ENCODE measurements at places on chromosomes 2 and 18.

DNA sequence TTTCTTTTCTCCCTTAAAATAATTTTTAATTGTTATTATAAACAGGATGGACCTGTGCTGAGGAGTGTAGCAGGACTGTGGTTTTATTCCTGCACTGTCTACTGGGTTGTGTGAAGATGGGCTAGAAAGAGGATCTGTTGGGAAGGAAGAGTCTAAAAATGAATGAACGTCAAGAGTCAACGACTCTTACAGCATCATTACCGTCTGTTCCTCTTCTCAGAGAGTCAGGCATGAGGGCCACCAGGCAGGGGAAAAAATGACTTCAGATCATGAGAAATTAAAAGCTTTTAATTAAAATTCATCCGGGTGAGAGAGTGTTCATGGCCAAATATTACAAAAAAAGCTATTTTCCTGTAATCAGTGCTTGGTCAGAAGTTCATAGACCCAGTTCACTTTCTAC lies 32.6 kb downstream of the SRSF7 start:
- no peak for DNase-seq

- DNase-seq: peak; percentile 56
Observed at GRCh38 chr18:45839414-45840395, 14.2 kb downstream of the SIGLEC15 start.

DNA sequence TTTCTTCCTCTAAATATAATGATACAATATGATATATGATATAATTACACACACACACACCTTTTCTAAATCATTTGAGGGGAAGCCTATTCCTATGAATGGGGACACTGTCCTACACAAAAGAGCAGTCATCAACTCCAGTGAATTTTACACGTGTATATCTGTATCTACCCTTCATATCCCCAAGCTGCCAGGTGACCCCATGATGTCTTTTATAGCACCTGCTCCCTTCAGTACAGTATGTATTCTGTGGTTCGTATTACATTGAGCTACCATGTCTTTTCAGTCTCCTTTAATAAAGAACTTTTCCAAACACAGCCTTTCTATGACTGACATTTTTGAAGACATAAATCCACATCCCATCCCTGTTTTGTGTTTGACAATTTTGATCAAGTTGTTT lies 19.0 kb downstream of the TBC1D8 start:
- DNase-seq: no peak

DNA sequence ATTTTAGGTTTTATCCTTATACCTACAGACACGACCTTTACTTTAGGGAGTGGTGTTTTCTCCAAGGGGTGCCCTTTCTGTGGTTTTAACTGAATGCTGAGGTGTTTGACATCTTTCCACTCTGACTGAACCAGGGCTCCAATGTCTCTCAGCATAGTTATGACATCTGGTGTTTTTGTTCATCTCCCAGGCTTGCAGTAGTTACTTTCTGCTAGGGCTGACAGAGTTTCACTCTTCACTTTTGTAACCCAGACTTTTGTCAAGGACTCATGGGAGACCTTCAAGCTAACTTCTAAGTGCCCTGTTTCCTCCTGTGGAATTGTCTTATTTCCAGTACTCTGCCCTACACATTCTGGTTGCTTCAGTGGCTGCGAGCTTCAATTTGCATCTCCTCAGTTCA lies 103.1 kb downstream of the CCDC85A start:
- DNase-seq: no peak

DNA sequence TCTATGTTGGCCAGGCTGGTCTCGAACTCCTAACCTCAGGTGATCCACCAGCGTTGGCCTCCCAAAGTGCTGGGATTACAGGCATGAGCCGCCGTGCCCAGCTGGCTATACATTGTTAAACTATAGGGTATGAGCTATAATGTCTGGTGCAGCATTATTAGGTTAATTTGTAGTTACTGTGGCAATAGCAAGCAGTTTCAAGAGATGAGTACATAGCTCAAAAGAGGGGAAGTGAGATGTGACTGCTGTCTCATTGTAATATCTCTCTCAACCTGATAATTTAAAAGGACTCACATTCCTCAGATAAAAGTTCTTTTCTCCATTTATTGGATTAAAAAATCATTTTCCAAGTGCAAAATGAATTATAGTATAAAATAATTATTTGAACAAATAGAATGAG lies 116.4 kb downstream of the INO80D start:
- no peak for DNase-seq

- no peak for DNase-seq
Observed at GRCh38 chr2:105569606-105570005, 170.8 kb upstream of the FHL2 start.

GRCh38 chr2:75098856-75099255 lies 100.5 kb downstream of the TACR1 start:
- peak; percentile 28 for DNase-seq

DNA sequence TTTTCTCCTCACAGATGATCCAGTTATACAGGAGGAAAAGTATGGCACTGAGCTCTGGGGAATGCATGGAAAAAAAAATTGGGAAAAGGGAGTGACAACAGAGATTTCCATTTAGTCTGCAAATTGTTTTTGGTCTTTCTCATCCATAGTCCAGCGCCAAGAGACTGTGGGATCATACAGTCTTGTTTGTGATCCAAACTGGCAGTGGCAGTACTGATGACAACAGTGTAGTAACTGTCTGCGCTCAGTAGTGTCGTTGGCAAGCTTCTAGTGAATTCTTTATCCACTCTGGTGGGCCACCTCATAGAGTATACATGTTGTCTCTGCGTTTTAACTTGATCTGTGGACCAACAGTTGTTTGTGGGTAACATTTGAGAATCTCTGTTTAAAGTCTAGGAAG lies 37.9 kb downstream of the GALNT1 start:
- no peak for DNase-seq

DNA sequence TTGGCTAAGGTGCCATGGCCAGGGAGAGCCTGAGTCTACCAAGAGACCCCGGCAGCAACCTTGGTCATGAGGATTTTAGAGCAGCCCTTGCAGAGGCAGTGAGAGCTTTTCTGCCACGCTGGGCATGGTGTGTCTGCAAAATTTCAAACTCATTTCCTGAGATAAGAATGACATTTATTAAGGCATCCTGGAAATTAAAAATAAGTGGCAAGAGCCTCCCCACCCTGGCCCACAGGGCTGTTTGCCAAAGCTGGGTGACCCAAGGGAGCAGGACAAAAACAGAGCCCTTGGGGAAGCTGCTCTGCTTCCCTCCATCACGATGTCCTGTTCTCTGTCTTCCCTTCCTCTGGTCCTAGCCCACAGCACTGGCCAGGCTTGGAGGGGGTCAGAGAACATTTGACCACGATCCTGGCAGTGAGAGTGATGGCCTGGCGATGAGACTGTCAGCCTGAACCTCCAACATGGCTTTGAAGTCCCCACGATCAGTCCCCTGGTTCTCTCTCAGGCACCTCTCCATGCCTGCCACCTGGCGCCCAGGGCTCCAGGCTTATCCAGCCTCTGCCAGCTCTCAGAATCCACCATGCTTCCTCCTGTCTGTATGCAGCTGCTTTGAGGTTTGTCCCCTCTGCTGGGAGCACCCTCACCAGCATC lies 68.9 kb upstream of the RMDN2 start:
- DNase-seq: no peak

- no peak for DNase-seq
Observed at GRCh38 chr18:57058734-57059133, 88.2 kb upstream of the BOD1L2 start.

DNA sequence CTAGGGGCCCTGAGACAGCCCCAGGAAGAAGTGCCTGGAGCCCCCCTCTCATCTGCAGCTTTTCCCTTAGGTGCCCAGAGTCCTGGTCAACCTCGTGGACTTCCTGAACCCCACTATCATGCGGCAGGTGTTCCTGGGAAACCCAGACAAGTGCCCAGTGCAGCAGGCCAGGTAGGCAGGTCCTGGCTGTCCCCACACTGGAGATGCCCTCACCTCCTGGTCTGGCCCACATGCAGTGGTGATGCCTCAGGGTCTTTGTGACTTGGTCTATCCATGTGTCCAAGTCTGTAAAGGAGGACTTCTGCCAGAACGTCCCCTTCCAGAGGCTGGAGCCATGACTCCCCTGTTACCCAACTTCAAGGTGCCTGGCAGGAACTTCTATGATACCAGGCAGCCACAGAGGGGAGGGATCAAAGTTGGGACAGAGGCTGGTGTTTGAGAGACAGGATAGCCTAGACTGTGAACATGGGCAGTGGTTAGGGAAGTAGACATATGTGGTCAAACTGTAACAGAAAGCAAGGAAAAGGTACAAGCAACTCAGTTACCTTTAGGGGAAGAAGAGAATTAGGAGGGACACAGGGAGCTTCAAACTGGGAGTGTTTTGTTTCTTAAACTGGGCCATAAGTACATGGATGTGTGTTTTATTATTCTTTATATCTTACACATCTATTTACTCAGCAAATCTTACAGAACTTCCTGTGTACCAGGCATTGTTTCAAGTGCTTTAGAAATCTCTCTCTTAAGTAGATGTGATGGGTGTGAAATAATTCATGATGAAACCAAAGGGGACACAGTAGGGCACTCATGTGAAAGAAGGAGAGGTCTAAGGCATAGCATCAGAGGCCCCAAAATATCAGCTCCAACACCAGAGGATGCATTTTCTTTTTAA lies 107.1 kb downstream of the PLB1 start:
- DNase-seq: no peak

DNA sequence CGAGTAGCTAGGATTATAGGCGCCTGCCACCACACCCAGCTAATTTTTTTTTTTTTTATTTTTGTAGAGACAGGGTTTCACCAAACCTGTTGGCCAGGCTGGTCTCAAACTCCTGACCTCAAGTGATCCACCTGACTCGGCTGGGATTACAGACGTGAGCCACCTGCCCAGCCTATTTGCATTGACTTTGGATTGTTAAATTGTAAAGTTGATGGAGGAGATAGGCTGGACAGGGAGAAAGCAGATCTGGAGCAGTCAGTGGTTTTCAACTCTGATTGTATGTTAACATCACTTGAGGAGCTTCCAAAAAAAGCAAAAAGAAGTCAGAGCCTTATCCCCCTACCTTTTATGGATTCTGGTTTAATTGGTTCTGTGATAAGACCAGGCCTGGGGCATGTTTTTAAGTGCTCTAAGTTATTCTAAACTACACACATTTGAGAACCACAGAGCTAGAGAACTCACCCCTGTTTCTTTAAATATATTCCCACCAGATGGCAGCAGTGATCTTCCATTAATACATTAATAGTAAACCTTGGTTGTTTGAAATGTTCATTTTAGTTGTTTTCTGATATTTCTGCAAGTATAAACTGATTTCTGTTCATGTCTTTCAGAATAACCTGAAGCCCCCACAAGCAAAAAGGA lies 7.5 kb downstream of the C2orf49 start:
- DNase-seq: no peak

GRCh38 chr2:23505218-23505983 lies 120.4 kb downstream of the KLHL29 start:
- peak; percentile 32 for DNase-seq

GRCh38 chr18:55790296-55790695 lies 202.3 kb upstream of the TCF4 start:
- DNase-seq: no peak

DNA sequence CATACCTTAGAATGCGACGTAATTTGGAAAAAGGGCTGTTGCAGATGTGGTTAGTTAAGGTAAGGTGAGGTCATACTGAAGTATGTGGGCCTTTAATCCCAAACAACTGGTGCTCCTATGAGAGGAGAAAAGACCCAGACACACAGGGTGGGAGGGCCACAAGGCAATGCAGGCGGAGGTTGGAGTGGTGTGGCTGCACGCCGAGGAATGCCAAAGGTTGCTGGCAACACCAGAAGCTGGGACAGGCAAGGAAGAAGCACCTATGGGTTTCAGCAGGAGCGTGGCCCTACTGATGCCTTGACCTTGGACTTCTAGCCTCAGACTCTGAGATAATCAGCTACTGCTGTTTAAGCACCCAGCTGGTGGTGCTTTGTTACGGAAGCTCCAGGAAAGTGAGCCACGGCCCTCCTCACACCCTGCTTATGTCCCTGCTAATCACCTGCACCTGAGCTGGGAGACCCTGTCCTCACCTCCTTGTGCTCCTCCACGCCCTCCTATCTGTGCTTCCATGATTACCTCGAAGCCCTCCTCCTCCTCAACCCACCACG lies 48.3 kb upstream of the LAMA1 start:
- DNase-seq: no peak
